Stimulated activated CD4-positive, alpha-beta T cell treated with anti-CD3 and anti-CD28 coated beads, TNF-alpha, amount 100 ng/mL, for 4 hours (primary cell): ENCODE measurements at places on chromosomes 2 and 18.

DNA sequence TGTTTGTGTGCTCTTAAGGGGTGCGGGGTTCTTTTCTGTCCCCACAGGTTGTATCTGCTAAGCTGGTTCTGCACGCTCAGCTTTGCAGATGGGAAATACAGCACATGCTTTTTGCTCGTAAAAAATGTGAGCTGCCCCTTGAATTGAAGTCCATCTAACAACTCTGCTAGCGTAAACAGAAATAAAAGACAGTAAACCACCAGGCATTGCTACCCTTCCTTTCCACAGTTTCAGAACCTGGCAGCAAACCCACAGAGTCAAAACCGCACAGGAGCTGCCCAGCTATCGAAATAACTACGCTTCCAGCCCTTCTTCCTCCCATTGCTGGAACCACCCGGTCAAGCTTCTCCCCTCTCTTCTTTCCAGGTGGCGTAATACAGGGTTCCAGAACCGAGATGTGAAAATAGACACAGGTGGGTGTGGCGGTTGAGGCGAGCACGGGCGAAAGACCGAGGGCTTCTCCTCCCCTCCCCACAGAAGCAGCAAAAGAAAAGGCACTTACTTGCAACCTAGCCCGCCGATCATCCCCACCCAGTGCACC is 479 bp downstream of the SCN9A start:
- no peak for DNase-seq

GRCh38 chr18:74114116-74114515 is 33.5 kb downstream of the FBXO15 start:
- no peak for DNase-seq

GRCh38 chr2:70999362-70999761 is 4.7 kb upstream of the TEX261 start:
- DNase-seq: no peak

DNA sequence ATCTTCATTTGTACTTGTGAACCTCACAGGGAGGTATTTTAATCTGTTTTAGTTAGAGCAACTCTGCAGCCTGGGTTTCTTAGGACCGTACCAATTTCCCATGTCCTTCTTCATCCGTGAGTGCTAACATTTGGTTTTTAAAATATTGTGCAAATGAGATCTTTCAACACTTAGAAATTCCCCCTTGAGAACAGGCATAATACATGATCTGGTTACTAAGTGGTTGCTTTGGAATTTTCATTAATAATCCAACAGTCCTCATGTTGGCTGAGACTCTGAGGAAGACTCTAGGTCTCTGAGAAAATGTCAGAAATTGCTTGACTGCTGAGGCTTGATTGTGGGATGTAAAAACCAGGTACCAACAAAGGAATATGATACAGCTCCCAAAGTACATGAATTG is 125.6 kb upstream of the CDCA7 start:
- DNase-seq: no peak

- DNase-seq: no peak
Observed at GRCh38 chr2:21890041-21890440, 766.3 kb downstream of the TDRD15 start.

GRCh38 chr2:100759901-100760300 is 60.0 kb upstream of the NPAS2 start:
- DNase-seq: no peak

- DNase-seq: no peak
Observed at GRCh38 chr2:69221960-69222751, 164.9 kb downstream of the GFPT1 start.

DNA sequence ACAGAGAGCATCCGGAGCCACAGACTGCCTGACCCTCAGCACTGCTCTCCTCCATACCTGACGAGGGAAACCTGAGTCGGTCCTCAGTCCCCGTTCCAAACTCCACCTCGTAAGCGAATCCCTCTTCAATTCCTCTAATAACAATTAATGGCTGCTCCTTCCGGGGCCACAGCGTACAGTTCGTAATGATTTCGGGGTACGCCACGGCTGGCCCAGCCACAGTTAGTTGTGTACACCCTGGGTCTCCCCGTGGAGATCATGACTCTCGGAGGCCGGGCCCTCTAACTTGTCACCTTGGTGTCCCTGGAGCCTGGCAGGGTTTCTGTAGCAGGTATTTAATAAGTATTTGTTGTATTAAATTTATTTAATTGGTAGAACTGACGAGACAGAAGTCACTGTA is 121.5 kb downstream of the EIPR1 start:
- DNase-seq: no peak

DNA sequence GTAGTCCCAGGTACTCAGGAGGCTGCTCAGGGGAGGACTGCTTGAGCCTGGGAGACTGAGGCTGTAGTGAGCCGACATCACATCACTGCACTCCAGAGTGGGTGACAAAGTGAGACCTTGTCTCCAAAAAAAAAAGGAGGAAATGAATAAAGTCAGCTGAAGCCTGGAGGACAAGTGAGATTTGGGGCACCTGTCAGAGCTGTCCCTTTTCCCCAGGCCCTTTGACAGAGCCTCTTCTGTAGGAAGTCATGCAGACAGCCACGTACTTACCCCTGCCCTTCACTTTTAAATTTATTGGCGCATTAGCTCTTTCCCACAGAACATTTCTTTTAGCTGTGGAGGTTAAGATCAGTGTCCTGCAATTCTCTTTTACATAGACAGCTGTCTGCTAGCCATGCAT is 151.0 kb upstream of the DNMT3A start:
- DNase-seq: no peak

- no peak for DNase-seq
Observed at GRCh38 chr2:1993711-1994682, 249.7 kb upstream of the PXDN start.

- no peak for DNase-seq
Observed at GRCh38 chr2:10135296-10136089, 13.0 kb downstream of the RRM2 start.

GRCh38 chr2:51722311-51722710 is 690.4 kb upstream of the NRXN1 start:
- no peak for DNase-seq

GRCh38 chr2:168935810-168936581 is 34.9 kb downstream of the G6PC2 start:
- DNase-seq: no peak

- no peak for DNase-seq
Observed at GRCh38 chr18:3283908-3284307, 22.0 kb downstream of the MYL12B start.

GRCh38 chr2:62660087-62660486 is 45.4 kb upstream of the EHBP1 start:
- DNase-seq: no peak

- no peak for DNase-seq
Observed at GRCh38 chr2:55416786-55417568, 2.7 kb downstream of the CCDC88A start.

- no peak for DNase-seq
Observed at GRCh38 chr2:239328351-239329191, 72.2 kb downstream of the HDAC4 start.

DNA sequence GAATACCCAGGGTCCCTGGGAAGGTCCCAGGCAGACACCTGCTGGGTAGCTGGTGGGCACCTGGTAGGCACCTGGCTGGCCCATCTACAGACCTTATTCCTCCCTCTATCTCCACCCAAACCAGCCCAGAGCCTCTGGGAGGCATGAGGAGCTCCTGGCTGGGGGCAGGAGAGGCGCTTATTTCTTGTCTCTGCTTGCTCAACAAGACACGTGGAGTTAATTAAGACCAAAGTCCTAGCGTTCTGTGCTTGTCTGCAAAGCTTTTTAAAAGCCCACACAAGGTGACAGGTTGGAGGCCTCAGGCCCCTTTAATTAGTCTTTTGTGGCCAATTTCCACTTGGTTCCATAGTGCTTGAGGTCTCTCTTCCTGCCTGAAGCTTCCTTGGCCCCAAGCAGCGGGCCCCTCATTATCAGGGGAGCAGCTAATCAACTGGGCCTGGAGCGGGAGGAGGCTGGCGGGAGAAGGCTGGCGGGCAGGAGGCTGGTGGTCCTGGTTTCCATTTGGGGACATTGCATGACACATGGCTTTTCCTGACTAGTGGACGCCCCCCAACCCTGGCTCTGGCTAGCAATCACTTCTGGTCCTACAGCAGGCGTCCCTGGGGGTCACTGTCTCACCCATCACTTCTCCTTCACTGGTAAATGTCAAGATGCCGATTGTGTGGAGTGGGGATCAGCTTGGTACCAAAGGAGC is 65.4 kb upstream of the HDAC4 start:
- DNase-seq: no peak

DNA sequence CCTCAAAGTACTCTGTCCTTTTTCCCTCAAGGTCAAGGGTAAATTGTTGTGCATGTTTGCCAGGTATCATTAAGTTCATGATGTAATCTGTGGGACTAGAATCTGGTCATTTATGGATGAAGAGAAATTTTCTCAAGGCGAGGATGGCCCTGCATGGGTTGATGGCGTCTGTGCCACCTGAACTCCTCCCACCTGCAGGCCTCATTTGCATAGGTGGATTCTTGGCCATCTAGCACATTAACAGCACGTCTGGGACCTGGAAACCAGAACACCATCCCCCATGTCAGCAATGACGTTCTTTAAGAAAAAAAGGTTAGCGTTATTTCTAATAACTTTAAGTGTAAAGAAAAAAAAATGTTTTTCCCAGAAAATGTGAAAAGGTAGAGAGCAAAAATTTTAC is 145.8 kb downstream of the ESCO1 start:
- no peak for DNase-seq

- no peak for DNase-seq
Observed at GRCh38 chr2:133135035-133135654, 433.1 kb downstream of the NCKAP5 start.

DNA sequence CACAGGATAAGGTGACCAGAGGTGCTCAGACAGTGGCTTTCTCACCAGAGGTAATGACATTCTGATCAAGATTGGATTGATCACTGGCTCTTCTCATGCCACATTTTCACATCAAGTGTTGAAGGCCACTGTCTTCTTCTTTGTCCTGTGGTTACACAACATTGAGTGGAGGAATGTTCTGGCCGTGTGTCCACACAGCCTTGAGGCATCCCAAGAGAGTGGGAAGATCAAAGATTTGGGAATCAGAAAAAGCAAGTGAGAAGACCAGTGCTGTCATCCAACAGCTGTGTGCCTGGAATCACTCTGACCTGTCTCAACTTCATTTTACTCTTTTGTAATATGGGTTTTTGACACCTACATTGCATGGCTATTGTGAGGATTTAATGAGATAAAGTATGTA is 67.4 kb downstream of the IL1R2 start:
- no peak for DNase-seq

DNA sequence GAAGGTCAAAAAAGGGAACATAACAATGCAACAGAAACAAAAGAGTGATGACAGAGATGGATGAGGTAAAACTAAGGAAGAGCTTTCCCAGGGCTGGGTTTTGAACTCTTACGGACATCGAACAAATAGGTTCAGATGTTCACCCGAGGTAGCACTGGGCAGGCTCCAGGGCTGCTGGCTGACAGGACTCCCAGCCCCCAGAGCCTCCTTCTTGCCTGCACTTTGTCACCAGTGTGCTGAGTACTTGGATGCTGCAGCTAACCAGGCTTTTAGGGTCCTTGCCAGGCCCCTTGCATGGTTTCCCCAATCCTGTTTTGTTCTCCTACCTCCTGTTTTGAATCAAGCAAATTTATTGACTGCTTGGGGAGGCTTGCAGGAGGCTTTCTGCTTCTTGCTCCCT is 322.9 kb downstream of the DYSF start:
- DNase-seq: no peak

DNA sequence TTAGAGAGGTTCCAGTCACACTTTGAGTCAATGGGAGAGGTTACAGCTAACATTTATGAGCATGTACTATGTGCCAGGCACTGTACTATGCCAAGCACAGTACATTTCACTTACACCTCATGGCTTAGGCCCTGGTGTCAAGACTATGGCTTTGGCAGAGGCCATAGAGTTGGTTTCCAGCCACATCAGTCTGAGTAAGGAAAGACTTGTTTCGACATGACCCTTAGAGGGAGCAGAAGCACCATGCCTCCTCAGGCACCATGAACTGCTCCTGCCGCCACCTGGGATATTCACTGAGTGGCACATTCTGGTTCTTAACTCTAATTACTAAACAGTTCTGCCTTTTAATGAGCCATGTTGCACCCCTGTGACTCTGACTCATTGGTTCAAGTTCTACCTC is 12.7 kb downstream of the DGUOK start:
- DNase-seq: no peak

DNA sequence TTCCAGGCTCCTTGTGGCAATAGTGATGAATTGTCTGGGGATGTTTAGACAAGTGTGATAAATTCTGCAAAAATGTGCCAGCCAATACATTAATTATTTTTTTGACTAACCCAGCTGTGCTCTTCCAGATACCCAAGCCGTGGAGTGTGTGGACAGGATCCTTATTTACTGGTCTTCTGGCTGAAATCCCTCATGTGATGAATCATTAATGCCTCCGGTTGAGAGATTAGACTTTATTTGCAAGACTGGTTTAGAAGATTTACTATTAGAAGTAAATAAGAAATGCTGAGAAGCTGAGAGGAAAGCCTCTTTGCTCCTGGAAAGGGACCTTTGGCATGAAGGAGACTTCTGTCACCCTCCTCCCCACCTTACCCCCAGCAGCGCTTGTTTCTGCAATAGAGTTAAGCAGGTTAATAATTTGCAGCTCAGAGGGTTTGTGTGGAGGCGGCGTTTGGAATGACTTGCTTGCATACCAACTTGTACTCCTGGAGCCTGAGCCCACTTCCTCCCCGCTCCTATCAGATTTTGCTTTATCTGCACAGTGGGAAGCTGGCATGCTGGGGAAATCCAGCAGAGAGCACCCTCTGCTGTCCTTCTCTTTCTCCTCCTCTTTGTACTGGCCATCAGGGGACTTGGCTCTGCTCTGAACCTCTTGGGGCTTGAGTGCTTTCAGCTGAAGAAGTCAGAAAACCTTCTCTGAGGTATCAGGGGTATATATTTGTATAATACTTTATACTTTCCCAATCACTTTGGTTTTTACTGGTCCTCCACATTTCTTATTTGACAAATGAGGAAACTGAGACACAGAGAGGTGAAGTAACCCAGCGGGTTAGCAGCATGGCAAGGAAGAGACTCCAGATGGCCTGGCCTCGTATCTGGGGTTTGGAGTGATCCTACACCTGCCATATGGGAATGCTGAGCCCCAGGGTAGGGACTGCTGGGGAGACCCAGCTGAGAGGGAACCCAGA is 16.3 kb downstream of the SLC3A1 start:
- no peak for DNase-seq

- DNase-seq: no peak
Observed at GRCh38 chr2:66125951-66126350, 309.0 kb upstream of the MEIS1 start.

GRCh38 chr2:45728458-45728942 is 77.0 kb downstream of the PRKCE start:
- DNase-seq: no peak

GRCh38 chr2:123993728-123994323 is 31.3 kb upstream of the CNTNAP5 start:
- no peak for DNase-seq

- DNase-seq: no peak
Observed at GRCh38 chr2:69975853-69976462, 14.5 kb upstream of the ASPRV1 start.

DNA sequence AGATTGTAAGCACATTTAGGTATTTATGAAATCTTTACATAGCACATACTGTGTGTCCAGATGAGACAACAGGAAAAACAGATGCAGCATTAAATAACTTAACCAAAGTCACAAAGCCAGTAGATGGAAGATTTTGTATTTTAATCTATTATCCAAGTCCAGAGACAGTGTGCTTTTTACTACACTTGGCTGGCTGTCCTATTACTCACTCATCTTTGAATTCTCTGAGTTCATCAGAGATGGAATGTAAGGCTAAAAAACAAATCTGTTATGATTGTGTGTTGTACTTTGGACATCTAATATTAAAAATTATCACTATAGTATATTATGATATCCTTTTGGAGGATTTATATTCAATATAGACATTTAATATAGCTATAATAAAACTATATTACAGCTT is 1189.4 kb downstream of the DSC3 start:
- DNase-seq: no peak

- no peak for DNase-seq
Observed at GRCh38 chr2:102848366-102848839, 86.6 kb downstream of the TMEM182 start.
